ENCODE measurements at places on chromosomes 1 and 21.
A peak's percentile ranks its signal among the peaks of the same experiment; 100 is the strongest.

- DNase-seq = no peak
Observed at GRCh38 chr1:151492120-151492519, 19.1 kb upstream of the CGN start.

DNA sequence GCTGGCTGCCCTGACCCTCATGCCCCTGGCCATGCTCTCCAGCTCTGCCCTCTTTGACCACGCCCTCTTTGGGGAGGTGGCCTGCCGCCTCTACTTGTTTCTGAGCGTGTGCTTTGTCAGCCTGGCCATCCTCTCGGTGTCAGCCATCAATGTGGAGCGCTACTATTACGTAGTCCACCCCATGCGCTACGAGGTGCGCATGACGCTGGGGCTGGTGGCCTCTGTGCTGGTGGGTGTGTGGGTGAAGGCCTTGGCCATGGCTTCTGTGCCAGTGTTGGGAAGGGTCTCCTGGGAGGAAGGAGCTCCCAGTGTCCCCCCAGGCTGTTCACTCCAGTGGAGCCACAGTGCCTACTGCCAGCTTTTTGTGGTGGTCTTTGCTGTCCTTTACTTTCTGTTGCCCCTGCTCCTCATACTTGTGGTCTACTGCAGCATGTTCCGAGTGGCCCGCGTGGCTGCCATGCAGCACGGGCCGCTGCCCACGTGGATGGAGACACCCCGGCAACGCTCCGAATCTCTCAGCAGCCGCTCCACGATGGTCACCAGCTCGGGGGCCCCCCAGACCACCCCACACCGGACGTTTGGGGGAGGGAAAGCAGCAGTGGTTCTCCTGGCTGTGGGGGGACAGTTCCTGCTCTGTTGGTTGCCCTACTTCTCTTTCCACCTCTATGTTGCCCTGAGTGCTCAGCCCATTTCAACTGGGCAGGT is 3.8 kb downstream of the GPR61 start:
- no peak for DNase-seq

- DNase-seq = no peak
Observed at GRCh38 chr1:180609643-180610555, 21.9 kb upstream of the XPR1 start.

DNA sequence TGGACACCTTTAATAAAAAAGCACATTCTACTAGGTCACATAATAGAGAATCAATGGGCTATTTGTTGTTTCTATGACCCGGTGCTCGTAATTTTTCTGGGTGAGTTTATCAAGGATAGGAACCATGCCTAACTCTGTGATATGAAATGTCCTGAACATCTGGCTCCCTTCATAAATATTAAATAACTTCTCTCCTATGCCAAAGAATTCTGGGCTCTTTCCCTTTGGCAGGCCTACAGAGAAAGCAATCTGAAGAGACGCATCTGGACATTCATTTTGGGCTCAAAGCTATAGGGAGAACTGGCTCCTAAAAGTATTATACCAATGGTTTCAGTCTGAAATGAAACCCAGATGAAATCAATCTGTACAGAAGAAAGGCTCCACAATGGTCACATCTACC is 38.8 kb upstream of the ANGPTL7 start:
- DNase-seq = no peak

DNA sequence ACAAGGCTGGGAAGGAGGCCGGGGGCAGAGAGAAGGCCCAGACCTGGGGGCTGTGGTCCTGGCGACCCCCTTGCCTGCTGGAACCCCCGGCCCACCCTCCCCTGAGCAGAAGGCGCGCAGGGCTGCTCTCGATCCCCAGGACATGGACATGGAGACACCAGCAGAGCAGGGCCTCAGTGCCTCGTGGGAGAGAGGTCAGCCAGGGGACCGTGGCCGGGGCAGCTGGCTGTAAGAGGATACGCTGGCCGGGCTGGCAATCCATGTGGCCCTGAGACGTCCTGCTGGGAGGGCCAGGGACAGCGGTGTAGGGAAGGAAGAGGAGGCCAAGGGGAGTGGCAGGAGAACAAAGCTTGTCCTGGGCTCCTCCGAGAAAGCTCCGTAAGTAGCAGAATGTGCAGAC is 132.2 kb downstream of the CASZ1 start:
- DNase-seq = no peak

DNA sequence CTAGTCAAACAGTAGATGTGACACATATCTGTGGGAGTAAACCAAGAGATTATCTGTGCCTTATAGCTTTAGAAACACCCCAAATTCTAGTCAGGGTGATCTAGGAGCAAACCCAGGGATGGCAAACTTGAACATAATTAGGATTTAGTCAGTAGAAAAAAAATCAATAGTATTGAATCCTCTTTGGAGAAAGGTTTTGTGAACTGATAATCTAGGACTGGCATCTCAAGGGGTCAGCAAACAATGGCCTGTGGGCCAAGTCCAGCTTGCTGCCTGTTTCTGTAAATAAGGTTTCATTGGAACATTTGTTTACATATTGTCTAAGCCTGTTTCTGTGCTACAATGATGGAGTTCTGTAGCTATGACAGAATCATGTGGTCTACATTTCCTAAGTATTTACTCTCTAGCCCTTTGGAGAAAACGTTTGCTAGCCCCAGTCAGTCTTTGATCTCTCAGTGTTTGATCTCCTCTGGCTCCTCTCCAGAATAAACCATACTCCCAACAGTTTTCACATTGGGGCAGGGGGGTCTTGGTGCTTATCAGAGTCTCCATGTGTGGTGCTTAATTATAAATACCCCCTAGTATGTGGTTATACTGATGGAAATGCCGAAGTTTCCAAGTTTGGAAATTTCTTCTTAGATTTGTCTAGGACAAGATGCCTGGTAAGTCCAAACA is 385.8 kb downstream of the NTNG1 start:
- DNase-seq = no peak

DNA sequence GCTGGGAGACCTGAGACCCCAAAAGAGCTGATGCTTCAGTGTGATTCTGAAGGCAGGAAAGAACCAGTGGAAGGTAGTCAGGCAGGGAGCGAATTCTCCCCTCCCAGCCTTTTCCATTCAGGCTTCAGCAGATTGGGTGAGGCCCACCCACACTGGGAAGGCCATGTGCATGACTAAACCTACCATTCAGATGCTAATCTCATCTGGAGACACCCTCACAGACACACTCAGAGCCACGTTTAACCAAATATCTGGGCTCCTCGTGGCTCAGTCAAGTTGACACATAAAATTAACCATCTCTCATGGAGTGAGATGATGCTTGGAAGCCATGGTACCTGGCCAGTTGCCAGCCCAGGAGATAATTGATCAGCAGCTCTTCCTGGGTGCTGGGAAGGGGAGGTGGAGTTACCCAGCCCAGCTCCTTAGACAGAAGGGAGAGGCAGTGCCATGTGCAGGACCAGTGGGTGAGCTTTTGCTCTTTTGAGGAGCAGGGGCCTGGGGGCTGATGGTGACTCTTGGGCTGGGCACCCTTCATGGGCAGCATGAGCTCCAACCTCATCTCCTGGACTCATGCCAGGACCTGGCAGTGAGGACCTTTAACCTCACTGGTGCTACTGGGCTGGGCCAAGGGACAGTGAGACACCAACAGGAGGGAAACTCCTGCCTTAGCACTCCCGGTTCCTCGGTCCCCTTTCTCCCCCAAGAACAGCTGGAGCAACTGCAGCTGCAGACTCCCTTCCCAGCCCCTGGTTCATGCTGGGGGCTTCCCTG is 89.0 kb upstream of the ACTL8 start:
- DNase-seq = no peak

- no peak for DNase-seq
Observed at GRCh38 chr1:191901651-191902050, 256.6 kb upstream of the RGS18 start.

- DNase-seq = no peak
Observed at GRCh38 chr21:36134803-36135390, at the start of gene CBR3. Gene CBR3 (plus strand): TSS chr21:36135079. CDS start chr21:36135193, 114 bp downstream.

GRCh38 chr1:39959651-39960333 is 4.8 kb downstream of the MFSD2A start:
- peak; percentile 11 for DNase-seq

DNA sequence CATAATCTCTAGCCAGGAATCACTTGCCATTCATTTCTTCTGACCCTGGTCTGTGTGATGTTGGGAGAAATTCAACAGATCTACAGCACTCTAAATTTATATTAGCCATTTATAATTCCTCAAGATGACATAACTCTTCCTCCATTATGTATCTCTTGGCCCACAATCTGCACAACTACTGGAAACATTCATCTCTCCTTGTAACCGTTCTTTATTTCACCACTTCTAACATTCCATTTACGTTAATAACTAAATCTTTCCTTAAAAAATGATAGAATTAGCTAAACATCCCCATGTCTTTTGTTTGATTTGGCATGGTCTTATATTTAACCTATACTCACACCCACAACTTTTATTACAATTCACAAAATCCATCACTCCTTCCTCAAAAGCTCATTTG is 166.0 kb downstream of the COL11A1 start:
- no peak for DNase-seq
